T-helper 1 cell treated with Interleukin-12 subunit alpha and Interleukin-12 subunit beta and Interleukin-4 antibody, amounts not matched to agents 30 ng/mL and 1 ng/mL, for 36 hours (primary cell): ENCODE measurements at places on chromosomes 3 and 15. TPM values are rescaled to one million over a fixed set of nuclear protein-coding genes. Genes with fewer than 3 reads are reported as not detected.

The AGBL1 gene
- total RNA-seq = not detected in 2 replicates

The ZNF860 gene
- total RNA-seq = 0.10 and 0.20 TPM in 2 replicates

The NOX5 gene
- total RNA-seq = 0.02 and 0.05 TPM in 2 replicates

The LTF gene
- total RNA-seq = not detected in 2 replicates

The ZIC4 gene
- total RNA-seq = not detected in 2 replicates

The ZNF609 gene
- 45.0 and 45.8 TPM in 2 replicates for total RNA-seq

The GP9 gene
- not detected in 2 replicates for total RNA-seq

The C3orf33 gene
- 0.46 and 0.83 TPM in 2 replicates for total RNA-seq

The ARNT2 gene
- total RNA-seq = not detected in 2 replicates

The GPR160 gene
- total RNA-seq = 5.1 and 6.5 TPM in 2 replicates

The SLC2A2 gene
- not detected in 2 replicates for total RNA-seq

The TF gene
- total RNA-seq = 0.22 and 0.59 TPM in 2 replicates

The ERC2 gene
- total RNA-seq = 0.15 TPM in 1 of 2 replicates, not detected in the other

The SEMA3G gene
- total RNA-seq = not detected in 2 replicates

The PRTG gene
- not detected in 2 replicates for total RNA-seq

The FBXW12 gene
- not detected in 2 replicates for total RNA-seq

The ATP13A4 gene
- 1.0 and 1.4 TPM in 2 replicates for total RNA-seq

The IP6K2 gene
- total RNA-seq = 57.3 and 57.6 TPM in 2 replicates

The CCDC13 gene
- total RNA-seq = 0.20 and 0.54 TPM in 2 replicates

The NR2E3 gene
- not detected in 2 replicates for total RNA-seq

The LRRC31 gene
- total RNA-seq = not detected in 2 replicates

The WNT5A gene
- total RNA-seq = not detected in 2 replicates

The CASR gene
- total RNA-seq = not detected in 2 replicates

The DRD3 gene
- not detected in 2 replicates for total RNA-seq

The GOLGA6L7 gene
- not detected in 2 replicates for total RNA-seq

The ANKRD34C gene
- not detected in 2 replicates for total RNA-seq

The EBLN2 gene
- total RNA-seq = 7.7 and 9.1 TPM in 2 replicates

The SH2D7 gene
- total RNA-seq = 0.07 and 0.27 TPM in 2 replicates

The NR2F2 gene
- total RNA-seq = not detected in 2 replicates

The VIPR1 gene
- total RNA-seq = 4.4 and 5.0 TPM in 2 replicates

The PLD1 gene
- 0.85 and 0.88 TPM in 2 replicates for total RNA-seq

The SGO1 gene
- total RNA-seq = 22.1 and 24.0 TPM in 2 replicates

The UCN2 gene
- total RNA-seq = not detected in 2 replicates

The IQCH gene
- total RNA-seq = 0.47 and 1.3 TPM in 2 replicates

The MITF gene
- total RNA-seq = 0.27 TPM in 1 of 2 replicates, not detected in the other

The A4GNT gene
- not detected in 2 replicates for total RNA-seq

The MLF1 gene
- 0.80 TPM in 1 of 2 replicates, not detected in the other for total RNA-seq

The PLA2G4F gene
- not detected in 2 replicates for total RNA-seq

The OR4F15 gene
- not detected in 2 replicates for total RNA-seq

The SKOR1 gene
- total RNA-seq = 0.22 TPM in 2 replicates

The PARL gene
- 51.4 and 56.0 TPM in 2 replicates for total RNA-seq

The EFCAB12 gene
- 0.83 TPM in 2 replicates for total RNA-seq

The KNG1 gene
- total RNA-seq = not detected in 2 replicates

The EPB42 gene
- not detected in 2 replicates for total RNA-seq

The AEN gene
- 58.2 and 59.1 TPM in 2 replicates for total RNA-seq

The WDR48 gene
- total RNA-seq = 43.0 and 46.4 TPM in 2 replicates

The CILP gene
- total RNA-seq = 0.10 TPM in 1 of 2 replicates, not detected in the other
